ENCODE measurements at places on chromosomes 4 and X.

DNA sequence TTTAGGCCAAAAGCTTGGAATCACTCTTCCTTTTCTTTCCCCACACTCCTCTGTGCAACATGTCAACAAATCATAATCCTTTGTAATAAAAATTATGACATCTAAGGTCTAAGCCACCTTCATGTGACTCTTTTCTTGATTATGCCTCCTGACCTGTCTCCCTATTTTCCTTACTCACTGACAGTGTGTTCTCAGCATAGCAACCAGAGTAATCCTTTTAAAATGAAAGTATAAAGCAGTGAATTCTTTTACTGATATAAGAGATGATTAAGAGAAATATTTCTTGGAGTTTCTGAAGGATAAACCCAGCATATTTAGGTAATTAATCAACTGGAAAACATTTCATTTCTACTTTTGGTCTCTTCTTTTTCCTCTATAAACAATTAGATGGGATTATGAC, 44.7 kb downstream of the USO1 start:
- DNase-seq, result no peak

- no peak for DNase-seq
Observed at GRCh38 chr4:89929425-89930159, 34.9 kb downstream of the MMRN1 start.

DNA sequence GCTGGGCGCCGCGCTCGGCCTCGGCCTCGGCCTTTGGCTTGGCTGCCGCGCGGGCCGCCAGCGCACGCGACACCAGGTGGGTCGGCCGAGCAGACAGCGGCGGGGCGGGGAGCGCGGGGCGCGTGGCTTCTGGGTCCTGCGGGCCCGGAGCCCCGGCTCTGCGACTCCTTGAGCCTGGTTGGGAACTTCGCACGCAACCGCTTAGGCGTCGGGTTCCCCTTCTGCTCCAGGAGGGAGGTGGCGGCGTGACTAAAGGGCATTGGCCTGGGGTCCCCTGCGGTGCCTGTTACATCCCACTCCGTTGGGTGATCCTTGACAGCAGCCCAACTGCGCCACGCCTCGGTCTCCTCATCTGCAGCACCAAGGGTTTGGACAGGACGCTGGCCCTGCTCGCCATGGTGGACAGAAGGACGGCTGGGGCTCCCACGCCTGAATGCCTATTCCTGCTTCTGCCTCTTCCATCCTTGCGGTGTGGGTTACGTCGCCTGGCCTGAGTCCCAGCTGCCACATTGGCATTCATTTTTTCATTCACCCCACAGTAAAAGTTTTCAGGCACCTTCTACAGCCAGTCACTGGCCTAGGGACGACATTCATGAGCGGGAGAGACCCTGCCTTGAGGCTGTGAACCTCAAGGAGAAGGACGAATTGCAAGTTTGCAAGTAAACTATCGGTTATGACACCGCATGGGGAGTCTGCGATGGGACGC, 631 bp downstream of the EVC start:
- DNase-seq, result peak; percentile 82

- no peak for DNase-seq
Observed at GRCh38 chr4:74638001-74638400, 156.3 kb downstream of the BTC start.

GRCh38 chrX:153800746-153801145, 6.3 kb downstream of the SSR4 start:
- no peak for DNase-seq

GRCh38 chr4:6128221-6128850, 72.0 kb downstream of the JAKMIP1 start:
- DNase-seq, result no peak

- DNase-seq, result no peak
Observed at GRCh38 chr4:26083987-26084386, 170.0 kb downstream of the SMIM20 start.

- DNase-seq, result no peak
Observed at GRCh38 chr4:185734214-185734613, 77.8 kb downstream of the SORBS2 start.

GRCh38 chr4:145935253-145936141, 3.1 kb downstream of the ZNF827 start:
- DNase-seq, result peak; percentile 77

DNA sequence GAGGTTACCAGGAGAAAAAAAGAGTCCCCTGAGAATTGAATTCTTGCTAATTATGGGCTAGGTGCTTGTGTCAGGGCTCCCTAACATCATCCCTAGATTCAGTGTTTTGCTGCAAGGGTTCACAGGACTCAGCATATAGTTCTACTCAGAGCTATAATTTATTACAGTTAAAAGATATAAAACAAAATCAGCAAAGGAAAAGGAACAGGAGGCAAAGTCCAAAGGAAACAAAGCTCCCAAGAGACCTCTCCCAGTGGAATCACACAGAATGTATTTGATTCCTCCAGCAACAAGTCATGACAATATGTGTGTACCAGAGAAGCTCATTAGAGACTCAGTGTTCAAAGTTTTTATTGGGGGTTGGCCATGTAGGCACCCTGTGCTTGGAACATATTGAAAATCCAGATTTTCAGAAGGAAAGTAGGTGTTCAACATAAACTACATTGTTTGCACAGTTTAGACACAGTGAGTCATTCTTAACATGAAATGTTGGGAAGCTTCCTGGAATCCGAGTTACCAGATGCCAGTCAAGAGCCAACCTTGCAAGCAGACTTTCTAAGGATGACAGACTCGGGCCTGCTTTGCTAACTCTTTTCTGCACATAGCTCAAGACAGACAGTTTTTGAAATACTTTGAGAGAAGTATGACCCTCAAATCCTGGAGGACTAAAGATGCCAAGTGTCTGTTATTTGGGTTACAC, 311.3 kb upstream of the EMCN start:
- no peak for DNase-seq

- DNase-seq, result no peak
Observed at GRCh38 chr4:16705341-16705740, 193.1 kb downstream of the LDB2 start.

- no peak for DNase-seq
Observed at GRCh38 chr4:174665799-174666198, 143.5 kb upstream of the HPGD start.

DNA sequence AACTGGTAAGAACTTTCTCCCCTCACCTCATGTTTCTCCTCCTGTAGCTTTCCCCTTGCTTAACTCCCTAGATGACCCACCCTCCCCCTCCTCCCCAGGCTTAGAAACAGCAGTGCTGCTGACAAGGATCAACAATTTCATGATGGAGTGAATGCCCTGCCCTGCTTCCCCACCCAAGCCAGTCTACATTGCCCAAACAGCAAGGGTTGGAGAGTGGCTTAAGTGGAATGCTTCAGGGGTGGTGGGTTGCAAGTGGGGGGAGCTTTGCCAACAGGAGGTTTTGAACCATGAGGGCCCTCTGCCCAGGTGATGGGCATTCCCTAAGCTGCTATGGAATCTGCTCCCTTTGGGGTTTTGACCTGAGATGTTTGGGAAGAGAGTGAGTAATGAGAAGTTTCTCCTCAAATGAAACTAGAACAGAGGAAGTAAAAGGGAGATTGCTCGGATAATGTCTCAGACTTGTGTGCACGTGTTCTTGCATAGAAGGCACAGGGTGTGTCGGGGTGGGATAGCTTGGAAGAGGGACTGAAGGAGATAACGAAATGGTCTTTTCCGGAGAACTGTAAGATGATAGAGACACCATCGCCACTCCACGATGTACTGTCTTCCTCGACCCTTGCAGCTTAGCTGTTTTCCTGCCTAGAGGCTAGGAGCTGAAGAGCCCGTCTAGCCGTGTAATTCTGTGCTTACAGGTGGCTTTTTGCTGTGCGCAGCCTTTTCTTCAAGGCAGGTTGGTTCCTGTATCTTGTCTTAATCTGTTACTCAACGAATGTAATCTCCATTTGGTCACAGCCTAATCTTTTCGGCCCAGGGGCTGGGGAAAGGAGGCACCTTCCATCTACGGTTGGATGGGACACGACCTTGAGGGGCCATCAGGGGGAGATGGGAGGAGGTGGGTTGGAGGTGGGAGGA, 10.1 kb downstream of the GDPD2 start:
- no peak for DNase-seq

DNA sequence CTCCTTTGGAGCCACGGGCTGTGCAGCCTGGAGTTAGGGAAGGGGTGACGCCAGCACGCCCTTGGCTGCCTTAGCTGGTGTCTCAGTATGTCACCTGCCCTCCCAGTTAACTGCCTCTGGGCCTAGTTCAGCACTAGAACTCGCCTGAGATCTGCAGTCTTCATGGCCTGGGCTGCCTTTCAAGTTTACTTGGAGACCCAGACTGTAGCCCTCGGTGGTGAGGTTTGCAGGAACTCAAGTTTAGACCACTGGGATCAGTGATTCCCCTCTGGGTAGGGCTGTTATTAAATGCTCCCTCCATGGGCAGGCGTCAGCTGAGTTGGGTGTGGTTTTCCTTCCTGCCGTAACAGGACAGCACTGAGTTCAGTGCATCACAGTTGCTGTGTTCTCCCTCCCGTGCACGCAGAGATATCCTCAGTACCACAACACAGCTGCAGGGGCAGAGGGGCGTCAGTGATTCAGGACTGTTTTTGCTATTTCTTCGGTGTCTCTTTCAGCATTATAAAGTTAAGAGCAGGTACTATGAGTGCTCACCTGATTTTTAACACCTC, 30.5 kb downstream of the PLAC8 start:
- DNase-seq, result peak; percentile 47

GRCh38 chr4:36310793-36311192, 29.4 kb downstream of the DTHD1 start:
- no peak for DNase-seq

- DNase-seq, result no peak
Observed at GRCh38 chr4:10204401-10205058, 87.9 kb upstream of the WDR1 start.

DNA sequence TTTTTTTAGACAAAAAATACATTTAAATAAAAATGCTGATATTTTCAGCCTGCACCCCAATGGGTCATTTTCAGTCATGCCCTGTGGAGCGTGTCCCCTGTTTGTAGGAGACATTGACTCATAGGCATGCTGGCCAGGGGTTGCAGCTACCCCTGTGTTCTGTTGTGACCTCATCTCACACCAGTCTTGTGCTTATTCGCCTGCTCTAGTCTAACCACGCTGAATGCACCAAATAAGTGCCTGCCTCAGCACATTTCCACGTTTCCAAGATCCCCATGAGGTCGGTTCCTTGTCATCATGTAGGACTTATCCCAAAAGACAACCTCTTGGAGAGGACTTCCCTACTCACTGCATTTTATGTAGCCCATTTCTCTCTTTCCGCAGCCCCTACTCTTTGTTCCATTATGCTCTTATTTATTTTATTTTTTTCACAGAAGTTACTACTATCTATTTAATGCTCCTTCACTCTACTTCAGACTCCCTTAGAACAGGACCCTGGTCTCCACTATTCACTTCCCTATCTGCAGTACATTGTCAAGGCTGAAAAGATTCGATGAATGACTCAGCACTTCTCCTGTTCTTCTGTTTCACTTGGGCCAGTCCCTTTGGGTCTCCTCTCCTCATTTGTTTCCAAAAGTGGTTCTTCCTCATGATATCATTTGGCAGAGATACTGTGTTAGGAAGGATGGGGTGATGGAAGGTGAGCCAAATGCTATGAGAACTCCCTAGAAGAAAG, 109.7 kb downstream of the MSL3 start:
- no peak for DNase-seq

GRCh38 chrX:153882086-153882498, 3.9 kb downstream of the L1CAM start:
- peak; percentile 47 for DNase-seq

DNA sequence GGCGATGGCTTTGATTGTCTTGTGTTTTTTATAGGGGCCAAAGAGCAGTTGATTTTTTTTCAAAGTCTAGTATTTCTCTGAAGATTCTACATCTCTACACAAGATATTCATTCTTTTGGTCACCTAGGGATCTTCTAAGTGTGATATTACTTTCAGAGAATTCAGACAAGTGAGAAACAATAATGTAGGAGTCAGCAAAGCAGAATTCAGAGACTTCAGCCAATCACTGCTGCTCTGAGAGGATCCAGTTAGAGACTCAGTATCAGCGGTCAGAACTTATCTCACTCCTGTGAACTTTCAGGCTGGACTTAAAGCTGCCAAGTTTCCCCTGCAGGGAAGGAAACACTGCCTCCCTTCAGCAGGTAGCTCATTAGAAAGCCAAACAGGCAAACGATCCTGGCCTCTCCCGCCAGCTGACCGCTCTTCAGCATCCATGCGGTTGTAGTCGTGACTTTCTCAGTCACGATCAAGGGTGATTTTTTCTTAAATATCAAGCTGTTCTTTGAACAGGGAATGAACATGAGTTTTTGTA, 59.2 kb downstream of the NSUN7 start:
- DNase-seq, result peak; percentile 61

DNA sequence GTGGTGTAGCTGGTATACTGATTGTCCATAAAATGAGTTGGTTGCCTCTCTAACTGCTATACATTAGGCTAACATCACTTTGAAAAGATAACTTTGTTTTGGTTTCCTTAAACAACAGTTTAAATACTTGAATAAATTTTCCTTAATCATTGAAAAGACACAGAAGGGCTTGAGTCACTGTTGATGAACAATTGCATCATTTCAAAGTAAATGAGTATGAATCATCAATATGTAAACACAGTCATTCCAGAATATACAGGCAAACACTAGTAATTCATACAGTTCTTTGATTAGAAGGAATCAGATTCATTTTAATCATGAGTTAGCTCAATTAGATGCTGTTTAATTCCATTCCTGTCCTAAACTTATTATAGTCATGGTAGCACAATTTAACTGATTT, 160.6 kb downstream of the AFF2 start:
- DNase-seq, result no peak

GRCh38 chrX:14528629-14529289, 577 bp upstream of the GLRA2 start:
- peak; percentile 93 for DNase-seq

DNA sequence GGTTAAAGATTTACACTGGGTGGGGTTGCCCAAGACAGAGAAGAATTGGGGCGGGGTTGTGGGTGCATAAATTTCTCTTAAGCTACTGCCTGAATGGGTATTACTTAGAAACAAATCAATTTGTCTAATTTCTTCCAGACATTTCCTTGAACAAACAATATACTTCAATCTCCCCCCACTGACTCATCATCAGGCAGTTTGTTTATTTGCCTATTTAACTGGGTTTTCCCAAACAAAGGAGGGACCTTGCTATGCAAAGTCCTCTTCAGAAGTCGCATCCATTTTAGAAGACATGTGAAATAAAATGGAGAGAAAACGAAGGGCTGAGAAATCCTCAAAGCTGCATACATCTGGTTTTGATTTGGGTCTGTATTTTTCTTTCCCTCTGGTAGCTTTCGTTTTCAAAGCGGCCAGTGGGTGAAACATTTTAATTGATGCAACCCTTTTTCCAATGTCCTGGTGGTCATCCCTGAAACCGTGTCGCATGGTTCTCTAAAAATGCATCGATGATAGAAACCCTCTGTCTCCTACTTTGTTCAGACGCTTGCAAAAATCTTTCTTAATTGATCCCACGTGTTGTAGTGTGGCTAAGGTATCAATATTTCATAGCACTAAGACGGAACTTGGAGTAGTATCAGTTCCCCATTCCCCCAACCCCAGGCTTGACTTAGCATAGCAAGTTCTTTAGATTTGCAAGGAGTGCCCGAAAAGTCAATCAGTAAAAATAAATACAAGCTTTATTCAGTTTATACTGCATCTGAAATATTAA, 115.1 kb upstream of the MXRA5 start:
- DNase-seq, result no peak
